ENCODE measurements at places on chromosomes 2 and 18.

- peak; percentile 86 for DNase-seq
Observed at GRCh38 chr2:118061135-118061955, 26.9 kb upstream of the INSIG2 start.

- DNase-seq: peak; percentile 88
Observed at GRCh38 chr2:85549826-85550225, 10.9 kb downstream of the MAT2A start.

DNA sequence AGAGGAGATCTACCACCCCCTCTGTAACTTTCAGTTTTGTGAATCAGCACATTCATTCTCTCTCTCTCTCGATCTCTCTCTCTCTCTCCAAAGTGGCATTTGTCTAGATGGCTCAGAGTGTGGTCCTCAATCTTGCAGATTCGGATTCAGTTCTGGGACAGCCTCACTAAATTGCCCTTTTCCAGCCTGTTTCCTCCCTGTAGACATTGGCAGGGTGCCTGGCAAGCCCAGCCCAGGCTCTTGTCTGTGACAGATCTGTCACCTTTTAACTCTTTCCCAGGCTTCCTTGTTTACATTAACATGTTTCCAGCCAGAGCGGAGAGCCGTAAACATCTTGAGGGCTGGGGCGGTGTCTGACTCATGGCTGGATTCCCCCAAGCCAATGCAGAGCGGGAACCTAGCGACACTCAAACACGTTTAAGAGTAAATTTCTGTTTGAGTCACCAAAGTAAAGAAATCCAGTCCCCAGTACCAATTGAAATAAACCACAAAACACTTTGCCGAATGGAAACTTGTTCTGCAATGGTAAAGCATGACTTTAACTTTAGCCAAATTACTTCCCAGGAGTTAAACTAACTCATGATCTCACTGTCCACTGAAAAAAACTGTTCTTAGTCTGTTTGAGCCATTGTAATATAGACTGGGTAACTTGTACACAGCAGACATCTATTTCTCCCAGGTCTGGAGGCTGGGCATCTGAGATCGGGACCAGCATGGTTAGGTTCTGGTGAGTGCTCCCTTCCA lies 6.6 kb upstream of the CYP27C1 start:
- DNase-seq: peak; percentile 91

- peak; percentile 76 for DNase-seq
Observed at GRCh38 chr2:8851811-8852560, 14.6 kb upstream of the KIDINS220 start.

All from GM23248 (cell line).